ENCODE measurements at places on chromosomes 5 and 9. TPM values are rescaled to one million over a fixed set of nuclear protein-coding genes. Genes with fewer than 3 reads are reported as not detected.

DNA sequence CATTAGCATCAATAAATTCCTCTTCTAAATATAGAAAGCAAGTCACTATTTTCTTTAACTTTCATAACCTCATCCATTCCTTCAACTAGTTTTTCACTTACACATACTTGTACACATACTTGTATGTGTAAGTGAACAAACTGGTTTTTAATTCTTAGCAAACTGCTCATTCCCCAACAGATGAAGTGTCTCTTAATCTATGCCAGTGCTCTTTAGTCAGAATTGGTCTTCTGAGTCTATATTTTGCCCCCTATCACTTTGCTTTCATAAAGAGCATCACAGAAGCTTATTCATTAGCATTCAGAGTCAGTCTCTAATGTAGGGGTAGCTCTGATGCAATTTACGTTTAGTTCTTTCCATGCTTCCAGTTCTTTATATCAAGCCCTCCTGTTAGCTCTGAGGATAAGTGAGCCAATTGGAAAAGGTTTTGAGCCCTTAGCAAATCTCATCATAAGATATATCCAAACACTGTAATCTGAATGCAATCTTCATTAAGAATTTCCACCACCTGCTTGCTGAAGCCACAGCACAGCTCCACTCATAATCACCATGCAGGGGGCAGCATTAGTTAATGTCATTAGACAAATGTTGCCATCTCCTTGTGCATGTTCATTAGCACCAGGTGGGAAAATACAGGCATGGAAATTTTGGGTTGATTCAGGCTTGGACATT, 178.5 kb upstream of the SLC24A2 start:
- DNase-seq, result no peak

DNA sequence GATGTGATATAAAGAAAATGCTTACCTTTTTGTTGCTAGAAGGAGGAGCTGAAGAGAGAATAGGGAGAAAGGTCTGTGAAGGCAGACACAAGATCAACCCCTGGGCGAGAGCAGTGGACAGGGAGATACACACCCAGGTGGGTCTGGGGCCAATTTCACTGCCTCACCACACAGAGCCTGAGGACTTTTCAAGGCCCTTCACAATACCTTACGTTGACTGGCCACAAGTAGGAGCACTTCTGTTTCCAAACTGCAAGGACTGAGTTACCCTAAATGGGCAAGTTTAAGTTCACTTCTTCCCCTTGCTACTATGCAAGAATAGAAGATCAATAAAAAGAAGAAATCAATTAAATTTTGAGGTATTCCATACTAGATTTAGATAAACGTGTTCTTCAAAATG, 174.5 kb upstream of the SLC12A2 start:
- no peak for DNase-seq

DNA sequence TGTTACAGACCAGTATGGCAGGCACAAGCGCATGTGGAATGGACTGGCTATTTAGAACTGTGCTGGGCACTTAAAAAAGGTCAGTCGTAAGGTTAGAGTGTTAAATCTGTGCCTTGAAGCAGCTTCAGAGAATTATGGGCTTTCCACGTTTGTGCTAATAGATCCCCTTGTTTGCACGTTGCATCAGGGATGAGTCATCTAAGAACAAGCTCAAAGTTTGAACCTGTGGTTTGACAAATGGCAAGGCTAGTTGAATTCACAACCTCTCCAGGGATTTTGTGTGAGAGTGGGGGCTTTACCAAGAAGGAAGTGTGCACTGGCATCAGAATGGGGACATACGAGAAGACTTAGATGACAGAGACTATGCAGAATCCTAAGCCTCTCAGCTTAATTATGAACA, 249.6 kb downstream of the IRX1 start:
- DNase-seq, result no peak

The C9orf153 gene
- 0.62 TPM for total RNA-seq

DNA sequence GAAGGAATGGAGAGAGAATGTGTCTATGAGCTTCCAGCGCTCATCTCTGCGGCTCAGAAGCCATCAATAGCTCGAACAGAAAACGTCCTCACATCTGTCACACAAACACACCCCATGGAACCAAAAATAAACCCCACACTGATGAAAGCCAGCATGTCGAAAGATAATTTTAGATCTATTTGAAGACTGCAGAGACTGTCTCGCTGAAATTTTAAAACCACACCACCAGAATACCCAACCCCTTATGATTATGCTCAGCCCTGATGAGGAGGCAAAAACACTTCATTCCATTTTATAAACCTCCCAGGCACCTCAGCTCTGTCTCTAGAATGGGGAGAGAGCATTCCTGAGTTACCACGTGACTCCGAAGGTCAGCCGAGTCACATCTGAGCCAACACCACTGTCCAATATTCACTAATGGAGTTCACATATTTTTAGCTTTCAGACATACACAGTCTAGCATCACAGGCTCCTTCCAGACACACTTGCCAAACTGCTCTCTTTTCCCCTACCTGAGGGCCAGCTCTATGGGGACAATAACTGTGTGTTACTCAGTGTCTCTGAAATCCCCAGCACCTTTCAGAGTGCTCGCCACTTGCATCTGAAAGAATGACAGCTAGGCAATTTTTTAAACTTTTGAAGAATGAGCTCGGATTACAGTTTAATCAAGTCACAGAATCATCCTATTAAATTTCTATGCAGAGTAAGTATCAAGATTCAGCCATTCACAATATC, 63.2 kb downstream of the SERINC5 start:
- peak; percentile 15 for DNase-seq

GRCh38 chr5:75720882-75721281, 3.6 kb upstream of the POC5 start:
- DNase-seq, result no peak

GRCh38 chr9:3874449-3875360, 348.9 kb upstream of the RFX3 start:
- DNase-seq, result no peak

DNA sequence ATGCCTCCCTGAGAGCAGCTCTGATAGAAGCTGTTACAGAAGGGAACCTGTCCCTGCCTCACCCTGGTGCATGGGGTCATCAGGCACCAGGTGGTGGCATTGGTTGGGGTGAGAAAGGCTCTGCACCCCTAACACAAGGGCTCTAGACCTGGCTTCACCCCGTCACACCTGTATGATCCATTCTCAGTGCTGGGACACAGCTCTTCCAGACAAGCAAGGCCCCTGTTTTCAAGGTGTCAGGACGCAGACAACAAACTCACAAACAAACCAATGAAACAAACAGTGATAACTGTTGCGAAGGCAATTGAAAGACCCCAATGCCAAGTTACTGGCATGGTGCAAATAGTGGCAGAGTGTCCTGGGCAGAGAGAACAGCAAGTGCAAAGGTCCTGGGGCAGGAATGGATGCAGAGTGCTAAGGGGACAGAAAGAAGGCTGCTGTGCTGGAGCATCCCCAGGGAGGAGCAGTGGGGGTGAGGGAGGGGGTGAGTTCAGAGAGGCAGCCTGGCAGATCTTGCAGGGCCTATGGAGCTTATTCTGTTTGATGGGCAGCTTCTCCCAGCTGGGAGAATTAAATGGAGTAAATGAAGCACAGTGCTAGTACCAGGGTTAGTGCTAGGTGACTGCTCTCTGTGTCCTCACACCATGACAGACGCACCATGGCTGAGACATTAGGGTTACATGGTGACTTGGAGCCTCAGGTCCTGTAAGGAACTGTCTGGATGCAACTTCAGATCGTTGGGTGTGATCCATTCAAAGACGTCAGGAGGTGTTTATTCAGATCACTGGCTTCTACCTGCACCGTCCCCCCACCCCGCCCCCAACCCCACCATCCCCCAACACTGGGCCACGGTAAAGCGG, 67.9 kb upstream of the UNC5A start:
- DNase-seq, result no peak

DNA sequence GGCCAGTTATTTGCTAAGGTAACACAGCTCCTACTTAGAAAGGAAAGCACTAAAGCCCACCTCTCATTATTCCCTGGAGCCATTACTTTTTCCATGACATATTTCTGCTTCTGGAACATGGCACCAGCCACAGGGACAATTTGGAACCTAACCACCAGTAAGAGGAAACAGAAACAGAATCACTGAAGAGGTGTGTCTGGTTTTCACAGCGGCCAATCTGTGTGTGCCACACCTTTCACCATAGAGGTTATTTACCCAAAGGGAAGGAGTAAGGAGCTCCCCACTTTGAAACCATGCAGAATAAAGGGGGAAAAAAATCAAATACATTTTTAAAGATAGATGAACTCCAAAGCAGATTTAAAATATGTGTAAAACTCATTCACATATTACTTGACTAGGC, 21.1 kb downstream of the PRUNE2 start:
- DNase-seq, result no peak

The LHX6 gene
- 20.0 TPM for total RNA-seq

DNA sequence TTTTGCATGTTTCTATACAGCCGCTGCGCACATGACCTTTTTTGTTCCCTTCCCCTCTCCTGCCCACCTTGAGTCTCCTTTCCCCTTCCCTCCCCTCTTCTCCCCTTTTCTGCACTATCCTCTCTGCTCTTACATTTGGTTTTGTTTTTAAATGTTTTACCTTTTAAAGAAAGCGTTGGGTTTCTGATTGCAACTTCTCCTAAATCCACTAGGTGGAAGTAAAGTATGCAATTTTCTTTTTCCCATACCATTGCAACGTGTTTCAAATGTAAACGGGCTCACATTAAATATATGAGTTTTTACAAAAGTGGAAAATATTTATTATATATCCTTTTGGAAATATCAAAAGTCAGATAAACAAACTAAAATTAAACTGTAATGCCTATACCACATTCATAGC, 500.9 kb downstream of the DIRAS2 start:
- no peak for DNase-seq

The SLC6A18 gene
- total RNA-seq, result not detected

- DNase-seq, result no peak
Observed at GRCh38 chr5:57167201-57167600, 6.7 kb upstream of the GPBP1 start.

The IL13 gene
- total RNA-seq, result not detected

- DNase-seq, result no peak
Observed at GRCh38 chr5:95915999-95916686, 45.5 kb downstream of the ELL2 start.

The RASGRF2 gene
- 20.0 TPM for total RNA-seq

The TPM2 gene
- total RNA-seq, result 18.1 TPM

- peak; percentile 88 for DNase-seq
Observed at GRCh38 chr9:93098236-93098946, 2.4 kb downstream of the CARD19 start.

The ANXA6 gene
- 74.7 TPM for total RNA-seq

The PCDHGB4 gene
- total RNA-seq, result 12.9 TPM

DNA sequence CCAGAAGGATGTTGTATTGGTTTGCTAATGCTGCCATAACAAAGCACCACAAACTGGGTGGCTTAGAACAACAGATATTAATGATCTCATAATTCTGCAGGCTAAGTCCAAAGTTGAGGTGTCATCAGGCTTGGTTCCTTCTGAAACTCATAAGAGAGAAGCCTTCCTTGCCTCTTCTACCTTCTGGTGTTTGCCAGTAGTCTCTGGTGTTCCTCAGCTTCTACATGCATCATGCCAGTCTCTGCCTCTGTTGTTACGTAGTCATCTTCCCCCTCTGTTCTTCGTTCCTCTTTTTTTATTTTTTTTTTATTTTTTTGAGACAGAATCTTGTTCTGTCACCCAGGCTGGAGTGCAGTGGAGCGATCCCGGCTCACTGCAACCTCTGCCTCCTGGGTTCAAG, 61.8 kb downstream of the LRRC70 start:
- no peak for DNase-seq

DNA sequence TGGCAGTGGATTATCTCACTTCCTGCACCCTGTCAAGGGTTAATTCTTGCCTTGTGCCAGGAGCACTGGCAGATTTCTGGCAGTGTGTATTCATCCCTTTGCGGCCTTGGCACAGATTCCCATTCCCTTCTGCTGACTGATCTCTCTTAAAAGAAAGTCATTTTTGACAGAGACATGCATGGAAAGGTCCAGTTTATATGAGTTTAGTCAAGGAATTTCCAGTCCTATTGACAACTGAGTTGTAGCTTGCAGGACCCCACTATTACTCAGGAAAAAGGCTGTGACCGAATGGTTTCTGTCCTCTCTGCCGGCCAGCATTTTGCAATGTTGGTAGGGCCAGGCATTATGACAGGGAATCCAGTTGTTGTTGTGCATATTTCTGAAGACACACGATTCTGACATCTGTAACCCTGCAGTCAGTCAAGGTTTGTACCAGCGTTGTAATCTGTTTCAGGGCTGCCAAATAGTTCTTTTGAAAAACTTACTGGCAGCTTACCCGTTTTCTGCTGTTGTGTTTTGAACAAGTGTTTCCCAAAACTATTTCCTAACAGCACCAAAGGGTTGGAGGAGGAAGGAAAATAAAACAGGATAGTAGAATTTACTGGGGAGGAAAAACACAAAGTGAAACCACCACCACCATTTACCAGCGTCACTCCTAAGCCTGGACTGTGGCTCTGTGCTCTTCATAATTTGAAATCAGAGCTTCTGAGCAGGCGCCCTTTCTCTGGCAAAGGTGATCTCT, 243.4 kb upstream of the KLF4 start:
- DNase-seq, result no peak

DNA sequence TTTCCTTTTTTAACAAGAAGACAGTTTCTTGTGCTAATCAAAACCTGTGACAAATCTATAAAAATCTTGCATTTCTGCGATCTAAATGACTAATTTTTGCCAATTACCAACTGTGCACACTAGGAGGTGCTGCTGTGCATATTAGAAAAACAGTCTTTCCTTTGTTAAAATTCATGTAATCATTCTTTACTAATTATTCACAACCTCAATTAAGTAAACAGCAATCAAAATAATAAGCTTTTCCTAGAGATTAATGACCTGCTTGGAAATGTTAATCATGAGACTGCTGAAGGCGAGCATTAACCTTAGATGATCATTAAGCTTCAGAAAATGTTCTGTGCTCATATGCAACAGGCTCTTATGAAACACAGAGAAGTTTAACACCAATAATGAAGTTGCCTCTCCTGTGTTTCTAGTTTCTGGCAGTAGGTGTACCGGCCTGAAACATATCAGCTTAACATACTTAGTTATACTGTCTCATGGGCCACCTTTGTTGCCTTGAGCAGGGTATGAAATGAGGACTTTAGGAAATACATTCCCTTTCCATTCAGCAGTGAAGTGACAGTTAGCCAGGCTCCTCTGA, 17.7 kb downstream of the RFESD start:
- no peak for DNase-seq

GRCh38 chr5:66788556-66788955, 192.4 kb downstream of the MAST4 start:
- DNase-seq, result no peak

DNA sequence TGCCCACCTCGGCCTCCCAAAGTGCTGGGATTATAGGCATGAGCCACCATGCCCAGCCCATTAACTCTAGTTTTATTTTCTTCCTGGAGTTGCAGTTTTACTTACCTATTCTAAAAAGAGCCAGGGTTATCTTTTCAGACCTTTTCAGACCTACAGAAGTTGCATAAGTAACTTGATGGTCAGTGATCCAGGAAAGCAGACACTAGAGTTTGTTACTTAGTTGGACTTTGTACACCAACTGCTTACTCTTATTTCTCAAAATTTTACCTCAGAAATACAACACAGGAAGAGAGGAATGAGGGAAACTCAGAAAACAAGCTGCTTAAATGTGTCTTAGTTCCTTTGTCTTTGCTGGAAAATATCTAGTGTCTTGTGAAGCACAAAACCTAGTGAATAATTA, 25.4 kb downstream of the RAD23B start:
- DNase-seq, result no peak

GRCh38 chr5:131684595-131684994, 49.6 kb upstream of the RAPGEF6 start:
- no peak for DNase-seq

- DNase-seq, result no peak
Observed at GRCh38 chr5:43704243-43704642, 101.3 kb downstream of the NNT start.

Measured in occipital lobe (tissue), 3 donors.